Esophagus squamous epithelium (tissue), 5 donors: ENCODE measurements at places on chromosomes 11 and 22.

DNA sequence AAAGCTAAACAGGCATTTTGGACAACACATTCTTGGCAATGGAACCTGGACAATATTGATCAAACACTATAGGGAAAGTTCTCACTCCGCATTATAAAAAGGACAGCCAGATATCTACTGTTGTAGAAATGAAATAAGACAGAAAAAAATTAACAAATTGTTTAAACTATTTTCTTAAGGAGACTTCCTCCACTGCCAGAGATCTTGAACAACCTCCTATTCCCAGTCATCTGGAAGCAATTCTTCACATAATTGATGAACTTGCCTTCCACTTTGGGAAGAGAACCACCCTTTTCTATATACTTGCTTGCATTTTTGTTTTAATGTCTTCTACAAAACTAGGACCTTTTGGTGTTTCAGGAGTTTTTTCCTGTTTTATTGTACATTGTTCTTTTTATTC is 216.1 kb downstream of the CASP12 start:
- DNase-seq: no peak

- DNase-seq: no peak
Observed at GRCh38 chr11:8531312-8531711, 62.7 kb downstream of the STK33 start.

GRCh38 chr11:67493548-67494370 is 10.9 kb downstream of the AIP start:
- DNase-seq: no peak

DNA sequence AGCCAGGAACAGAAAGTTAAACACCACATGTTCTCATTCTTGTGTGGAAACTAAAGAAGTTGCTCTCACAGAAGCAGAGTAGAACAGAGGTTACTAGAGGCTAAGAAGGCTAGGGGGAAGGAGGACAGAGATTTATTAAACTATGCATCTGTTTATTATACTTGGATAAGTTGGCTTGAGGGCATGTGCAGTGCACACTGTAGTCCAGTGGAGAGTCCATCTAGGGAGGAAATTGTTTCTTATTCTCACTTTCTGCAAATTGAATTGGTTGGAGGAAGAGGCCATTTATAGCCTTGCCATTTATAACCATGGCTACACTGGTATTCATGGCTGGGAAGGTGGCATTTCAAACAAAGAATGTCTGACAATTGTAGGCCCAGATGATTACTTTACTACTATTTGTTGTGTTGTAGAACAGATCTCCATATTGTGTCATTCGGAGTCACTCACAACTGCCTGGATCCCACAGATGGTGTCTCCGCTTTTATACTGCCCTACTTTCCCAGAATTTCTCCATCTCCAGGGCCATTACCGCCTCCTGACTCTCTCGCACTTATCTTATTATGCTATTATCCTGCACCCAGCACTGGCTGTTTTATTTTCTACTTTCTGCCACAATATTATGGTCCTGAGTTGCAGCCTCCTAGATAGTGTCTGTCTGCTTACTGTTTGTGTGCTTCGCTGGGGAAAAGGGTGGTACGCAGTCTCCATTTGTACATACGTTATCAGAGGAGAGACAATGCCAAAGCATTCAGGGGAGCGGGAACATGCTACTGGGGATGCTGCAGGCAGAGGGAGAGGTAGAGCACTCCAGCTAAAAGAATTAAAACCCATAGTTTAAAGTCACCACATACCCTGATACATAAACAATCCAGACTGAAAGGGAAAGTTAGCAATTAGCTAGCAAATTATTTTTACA is 169.3 kb upstream of the BLID start:
- DNase-seq: no peak

DNA sequence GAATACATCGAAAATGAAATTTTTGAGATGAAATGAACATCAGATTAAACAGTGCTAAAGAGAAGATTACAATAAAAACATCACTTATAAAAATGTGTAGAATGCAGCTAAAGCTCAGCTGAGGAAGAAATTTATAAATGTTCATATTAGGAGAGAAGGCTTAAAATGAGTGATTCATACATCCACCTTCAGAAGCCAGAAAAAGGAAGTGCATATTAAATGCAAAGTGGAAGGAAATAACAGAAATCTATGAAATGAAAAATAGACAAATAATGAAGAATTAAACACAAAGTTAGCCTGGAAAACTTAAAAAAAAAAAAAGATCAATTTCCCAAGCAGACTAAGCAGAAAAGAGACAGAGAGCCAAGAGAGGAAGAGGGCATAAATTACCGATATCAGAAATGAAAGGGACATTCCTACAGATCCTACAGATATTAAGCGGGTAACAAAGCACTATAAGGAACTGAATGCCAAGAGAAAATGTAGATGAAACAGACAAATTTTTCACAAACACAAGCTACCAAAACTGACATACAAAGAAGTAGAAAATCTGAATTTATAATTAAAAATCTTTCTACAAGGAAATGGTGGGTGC is 7.2 kb upstream of the MOB2 start:
- DNase-seq: no peak

- DNase-seq: no peak
Observed at GRCh38 chr11:20015101-20015500, 145.2 kb downstream of the DBX1 start.
